Cardiac fibroblast (primary cell): ENCODE measurements at places on chromosomes 5 and 9.

DNA sequence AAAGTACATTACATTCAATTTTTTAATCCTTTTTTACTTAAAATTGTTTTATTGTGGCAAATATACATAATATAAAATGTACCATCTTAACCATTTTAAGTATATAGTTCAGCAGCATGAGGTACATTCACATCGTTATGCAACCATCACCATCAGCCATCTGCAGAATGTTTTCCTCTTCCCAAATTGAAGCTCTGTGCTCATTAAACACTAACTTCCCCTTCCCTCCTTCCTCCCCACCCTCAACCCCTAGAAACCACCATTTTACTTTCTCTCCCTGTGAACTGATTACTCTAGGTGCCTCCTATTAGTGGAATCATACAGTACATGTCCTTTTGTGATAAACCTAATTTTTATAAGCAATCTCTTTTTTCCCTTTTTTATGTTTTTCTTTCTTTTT, 15.6 kb downstream of the TEX53 start:
- DNase-seq, result no peak

- DNase-seq, result peak; percentile 41
Measured at GRCh38 chr9:109745335-109746283, 34.4 kb upstream of the PALM2AKAP2 start.

DNA sequence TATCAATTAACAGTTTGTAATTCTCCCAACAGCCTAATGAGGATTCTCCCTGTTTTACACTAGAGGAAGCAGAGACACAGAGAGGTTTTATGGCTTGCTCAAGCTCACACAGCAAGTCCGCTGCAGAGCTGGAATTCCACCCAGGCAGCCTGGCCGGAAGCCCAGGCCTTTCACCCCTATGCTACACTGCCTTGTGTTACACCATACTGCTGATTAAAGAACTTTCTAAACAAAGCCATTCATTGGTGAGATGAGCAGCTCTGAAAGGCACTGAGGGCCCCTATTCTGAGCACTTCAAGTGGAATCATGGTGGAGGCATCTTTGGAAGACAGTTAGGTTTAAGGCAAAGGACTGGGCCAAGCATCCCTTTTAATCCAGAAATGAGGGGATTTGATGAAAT, 14.7 kb upstream of the LARP1 start:
- peak; percentile 90 for DNase-seq

GRCh38 chr9:93864840-93865239, 90.3 kb downstream of the BARX1 start:
- no peak for DNase-seq

DNA sequence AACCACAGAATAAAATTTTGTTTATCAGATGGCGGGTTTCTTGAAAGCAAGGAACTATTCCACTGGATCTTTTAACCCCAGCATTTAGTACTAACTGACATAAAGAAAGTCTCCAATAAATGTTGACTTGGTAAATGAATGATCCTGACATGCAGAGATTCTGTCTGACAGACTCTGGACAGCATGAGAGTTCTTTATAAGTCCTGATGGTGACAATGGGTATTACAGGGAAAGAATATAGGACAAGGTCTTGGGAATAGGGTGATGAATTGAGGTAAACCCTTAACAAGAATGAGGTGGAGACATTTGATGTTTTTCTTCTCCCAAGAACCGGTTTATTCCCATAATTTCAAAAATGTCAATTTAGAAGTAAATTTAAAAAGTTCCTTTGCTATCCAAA, 453.9 kb downstream of the TUSC1 start:
- DNase-seq, result no peak

- peak; percentile 65 for DNase-seq
Measured at GRCh38 chr5:152532714-152533113, 127.6 kb upstream of the NMUR2 start.

GRCh38 chr5:80282054-80282453, 26.2 kb upstream of the SERINC5 start:
- DNase-seq, result no peak

DNA sequence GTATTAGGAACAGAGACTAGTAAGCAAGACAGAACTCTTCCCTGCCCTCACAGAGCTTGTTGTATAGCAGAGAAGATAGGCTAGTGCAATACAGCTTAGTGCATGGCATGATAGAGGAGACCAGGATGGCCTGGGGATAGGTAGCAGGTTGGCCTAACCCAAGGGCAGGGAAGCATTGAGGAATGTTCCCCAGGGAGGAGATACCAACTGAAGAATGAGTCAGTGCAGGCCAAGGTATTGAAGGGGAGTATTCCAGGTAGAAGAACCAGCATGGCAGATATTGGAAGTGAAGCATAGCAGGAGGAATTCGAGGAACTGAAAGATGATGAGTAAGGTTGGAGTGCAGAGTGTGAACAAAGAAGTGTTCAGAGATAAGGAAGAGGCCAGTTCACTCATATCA, 138.6 kb upstream of the DHFR start:
- DNase-seq, result no peak

- DNase-seq, result peak; percentile 24
Measured at GRCh38 chr9:110429453-110429852, 91.8 kb upstream of the TXNDC8 start.

GRCh38 chr5:138282920-138283742, 8.7 kb upstream of the GFRA3 start:
- peak; percentile 66 for DNase-seq

DNA sequence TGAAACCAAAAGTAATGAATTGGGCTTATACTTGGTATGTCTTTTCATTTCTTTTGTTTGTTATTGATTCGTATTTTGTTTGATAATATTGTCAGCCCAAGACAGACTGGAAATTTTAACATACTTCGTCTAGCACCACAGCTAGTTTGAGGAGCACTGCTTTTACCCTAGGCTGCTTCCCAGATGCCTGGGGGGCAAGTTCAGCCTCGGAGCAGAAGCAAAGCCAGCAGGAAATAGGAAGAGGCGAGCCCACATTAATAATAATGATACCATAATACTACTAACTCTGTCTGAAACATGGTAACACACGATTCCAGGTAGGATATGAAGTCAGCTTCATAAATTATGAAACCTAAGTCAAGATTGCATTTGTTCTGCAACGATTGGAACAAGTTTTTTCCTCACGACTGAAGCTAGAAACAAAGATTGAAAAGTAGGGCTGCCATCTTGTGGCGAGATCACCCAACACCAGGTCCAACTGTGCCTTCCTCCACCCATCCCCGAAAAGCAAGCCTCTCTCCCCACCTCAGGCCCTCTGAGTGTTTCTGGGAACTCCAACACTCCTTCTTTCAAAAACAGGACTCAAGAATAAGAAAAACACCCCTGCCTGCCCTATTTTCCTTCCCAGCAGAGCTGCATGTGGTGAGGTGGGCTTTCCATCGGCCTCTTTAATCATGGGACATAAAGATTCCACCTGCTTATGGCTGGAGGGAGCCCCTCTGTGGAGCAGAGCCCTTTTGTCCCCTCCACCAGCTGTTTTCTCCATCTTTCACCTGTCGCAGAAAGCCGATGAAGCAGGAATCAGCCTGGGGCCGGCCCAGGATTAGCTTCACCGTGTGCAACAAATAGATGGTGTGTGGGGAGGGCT, 236.4 kb downstream of the CAAP1 start:
- peak; percentile 14 for DNase-seq

GRCh38 chr5:139181322-139181730, 16.8 kb downstream of the SIL1 start:
- DNase-seq, result peak; percentile 4

GRCh38 chr5:127766676-127767335, 63.6 kb downstream of the CCDC192 start:
- peak; percentile 24 for DNase-seq

DNA sequence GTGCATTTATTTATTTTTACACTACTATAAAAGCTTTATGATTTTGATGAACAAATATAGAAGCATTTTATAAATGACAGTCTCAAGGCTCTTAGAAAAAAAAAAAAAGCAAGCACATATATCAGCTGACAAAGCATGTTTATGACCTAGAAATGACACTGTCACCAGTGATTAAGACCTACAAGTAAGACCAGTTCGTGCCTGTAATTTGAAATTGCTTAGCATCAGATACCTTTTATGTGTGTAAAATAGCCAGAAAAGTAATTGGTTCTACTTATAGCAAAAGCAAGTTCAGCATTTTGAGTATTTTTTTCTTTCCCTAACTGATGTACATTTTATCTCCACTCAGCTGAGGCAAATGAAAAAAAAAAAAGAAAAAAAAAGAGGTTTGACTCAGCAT, 808.4 kb downstream of the CDH18 start:
- no peak for DNase-seq

DNA sequence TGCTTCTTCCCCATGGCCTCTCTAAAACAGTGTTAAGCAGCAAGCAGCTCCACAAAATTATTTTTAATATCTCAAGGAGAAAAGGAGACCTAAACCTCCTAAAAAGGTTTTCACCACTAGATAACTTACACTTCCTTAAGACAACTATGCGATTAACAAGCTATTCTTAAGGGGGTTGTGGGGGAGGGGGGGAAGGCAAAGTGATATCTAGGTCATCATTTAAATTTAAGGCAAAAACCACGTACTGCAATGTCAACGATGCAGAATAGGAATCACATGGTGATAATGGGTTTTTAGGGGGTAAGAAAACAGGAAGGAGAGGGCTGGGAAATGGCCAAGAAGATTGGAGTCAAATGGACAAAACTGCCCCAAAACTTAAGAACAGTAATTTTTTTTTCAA, 32.6 kb downstream of the CSNK1A1 start:
- peak; percentile 15 for DNase-seq

DNA sequence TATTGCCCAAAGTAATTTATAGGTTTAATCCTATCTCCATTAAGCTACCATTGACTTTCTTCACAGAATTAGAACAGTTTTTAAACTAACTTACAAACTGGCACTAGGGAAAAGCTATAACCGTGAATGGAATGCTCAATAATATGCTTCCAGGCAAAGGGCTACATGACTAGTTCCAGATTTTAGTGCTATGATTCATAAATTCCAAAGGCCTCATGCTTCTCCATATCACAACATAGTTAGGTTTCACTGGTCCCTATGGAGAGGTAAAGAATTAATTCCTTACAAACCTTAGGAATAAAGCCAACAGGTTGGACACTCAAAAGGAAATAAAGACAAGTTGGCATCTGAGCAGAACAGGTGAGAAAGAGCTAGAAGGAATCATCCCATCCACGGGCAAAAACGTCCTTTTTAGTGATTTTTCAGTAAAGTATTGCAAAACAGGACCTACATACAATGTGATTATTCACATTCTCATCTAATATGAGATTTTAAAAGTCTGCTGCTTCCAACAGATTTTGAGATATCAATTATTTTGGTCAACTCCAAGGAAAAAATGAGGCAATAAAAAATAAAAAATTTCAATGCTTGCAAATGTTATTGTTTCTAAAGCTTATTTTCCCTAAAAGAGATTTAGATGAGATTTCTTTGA, 97.0 kb upstream of the TARS1 start:
- peak; percentile 92 for DNase-seq

DNA sequence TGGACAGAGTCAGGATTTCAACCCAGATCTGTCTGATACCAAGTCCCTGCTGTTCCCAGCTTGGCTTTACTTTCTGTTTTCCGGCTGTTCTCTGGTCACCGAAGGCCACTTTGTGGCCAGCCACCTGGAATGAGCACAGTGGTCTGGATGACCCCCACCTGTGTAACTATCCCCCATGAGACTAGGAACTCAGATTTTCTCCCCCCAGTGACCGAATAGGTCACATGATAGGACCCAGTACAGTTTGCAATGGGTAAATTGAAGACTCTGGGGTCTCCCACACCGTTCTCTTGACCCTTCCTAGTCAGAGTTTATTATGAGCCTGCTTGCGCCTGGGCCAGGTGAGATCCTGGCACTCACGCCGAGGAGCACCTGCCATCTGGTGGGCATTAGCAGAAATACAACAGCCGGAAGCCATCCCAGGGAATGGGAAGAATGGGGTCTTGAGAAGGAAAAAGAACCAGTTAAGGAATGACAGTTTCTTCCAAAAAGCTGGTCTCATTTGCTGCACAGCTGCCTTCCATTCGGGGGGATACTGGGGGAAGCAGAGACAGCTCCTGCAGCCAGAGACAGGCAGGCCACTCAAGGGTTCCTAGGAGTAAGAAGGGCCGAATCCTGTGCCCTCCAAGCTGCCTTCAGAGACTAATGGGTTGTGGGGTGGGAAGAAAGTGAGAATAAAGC, 7.1 kb downstream of the PHYHD1 start:
- peak; percentile 56 for DNase-seq

DNA sequence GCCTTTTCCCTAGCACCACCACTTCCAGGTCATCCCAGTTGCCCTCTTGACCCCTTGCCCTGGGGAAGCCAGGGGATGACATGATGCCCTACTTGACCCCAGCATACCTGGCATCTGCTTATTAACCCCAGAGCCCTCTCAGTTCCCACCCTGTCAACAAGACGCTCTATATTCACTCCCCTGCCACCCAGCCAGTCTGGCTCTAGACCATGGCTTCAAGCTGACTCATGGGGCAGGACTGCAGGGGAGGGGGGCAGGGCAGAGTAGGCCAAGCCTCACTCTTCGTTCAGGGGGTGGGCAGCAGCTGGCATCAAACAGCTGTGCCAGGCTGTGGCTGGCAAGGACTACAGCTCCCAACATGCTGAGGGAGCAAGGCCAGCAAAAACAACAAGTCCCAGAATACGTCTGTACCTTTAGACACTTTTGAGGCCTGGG, 5.3 kb downstream of the ATOSB start:
- DNase-seq, result peak; percentile 59

DNA sequence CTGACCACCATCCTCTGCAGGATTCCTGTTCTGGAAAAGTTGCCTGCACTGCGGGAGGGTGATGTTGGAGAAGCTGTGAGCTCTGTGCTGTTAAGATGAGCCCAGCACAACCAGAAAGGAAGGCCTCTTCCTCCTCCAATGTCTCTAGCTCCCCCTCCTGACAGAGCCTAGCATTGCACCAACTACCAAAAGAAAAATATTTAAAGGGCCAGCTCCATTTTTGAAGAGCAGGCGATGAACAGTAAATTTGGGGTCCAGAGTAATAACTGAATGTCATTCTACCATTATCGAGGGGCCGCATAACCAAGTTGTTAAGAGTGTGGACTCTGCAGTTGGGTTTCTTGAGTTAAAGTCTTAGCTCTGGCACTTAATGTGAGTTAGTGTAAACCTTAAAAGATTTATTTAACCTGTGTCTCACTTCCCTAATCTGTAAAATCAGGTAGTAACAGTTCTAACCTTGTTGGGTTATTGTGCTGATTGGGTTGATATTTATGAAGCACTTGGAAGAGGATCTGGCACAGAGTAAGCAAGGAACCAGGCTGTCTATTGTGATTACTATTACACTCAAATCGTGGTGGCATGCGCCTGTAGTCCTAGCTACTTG, 3.9 kb downstream of the TEX53 start:
- DNase-seq, result peak; percentile 87

DNA sequence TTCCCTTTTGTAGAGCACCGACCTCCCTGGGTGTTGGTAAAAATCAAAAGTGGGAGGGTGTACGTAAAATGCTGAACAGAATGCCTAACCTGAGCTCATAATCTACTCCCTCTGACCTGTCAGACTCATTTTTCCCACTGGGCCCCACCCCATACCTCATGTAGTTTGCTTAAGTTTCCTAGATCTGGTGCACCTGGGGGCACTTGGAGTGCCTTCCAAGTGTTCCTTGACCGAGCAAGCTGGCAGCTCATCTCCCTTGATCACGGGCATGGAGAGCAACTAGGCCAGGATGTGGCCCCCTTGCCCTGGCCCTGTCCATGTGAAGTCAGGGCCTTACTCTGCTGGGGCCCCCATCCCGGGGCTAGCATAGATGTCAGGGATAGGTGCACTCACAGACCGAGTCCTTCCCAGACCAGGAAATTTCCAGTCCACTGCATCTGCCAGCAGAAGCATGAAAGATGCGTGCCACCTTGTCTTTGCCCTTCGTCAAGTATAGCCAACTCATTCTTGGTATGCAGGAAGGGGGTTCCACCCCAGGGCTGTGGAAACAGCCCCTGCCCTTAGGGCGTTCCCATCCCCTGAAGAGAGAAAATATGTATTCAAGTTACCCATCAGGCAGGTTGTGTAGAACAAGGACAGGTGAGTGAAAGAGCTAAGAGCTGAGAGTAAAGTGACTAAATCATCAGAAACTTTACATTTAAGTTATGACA, 41.9 kb downstream of the SLC22A5 start:
- DNase-seq, result no peak
